ENCODE measurements at places on chromosomes 5 and 9.

DNA sequence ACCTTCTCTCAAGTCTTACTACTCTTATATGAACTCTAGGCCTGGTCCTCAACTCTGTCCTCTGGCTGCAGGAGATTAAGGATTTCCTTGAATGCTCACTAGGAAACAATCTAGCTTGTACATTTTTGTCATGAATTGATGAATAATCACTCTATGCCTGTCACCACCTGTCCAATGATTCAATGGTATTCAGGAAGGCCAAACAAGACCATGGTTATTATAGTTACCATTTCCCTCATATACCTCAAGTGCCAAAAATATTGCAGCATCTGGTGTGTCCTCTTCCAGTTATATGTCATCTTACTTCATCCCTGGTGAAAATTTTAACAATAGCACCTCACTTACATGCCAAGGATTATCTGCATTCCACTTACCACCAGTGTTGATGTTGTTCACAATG, 179.0 kb upstream of the MOCS2 start:
- DNase-seq = no peak

DNA sequence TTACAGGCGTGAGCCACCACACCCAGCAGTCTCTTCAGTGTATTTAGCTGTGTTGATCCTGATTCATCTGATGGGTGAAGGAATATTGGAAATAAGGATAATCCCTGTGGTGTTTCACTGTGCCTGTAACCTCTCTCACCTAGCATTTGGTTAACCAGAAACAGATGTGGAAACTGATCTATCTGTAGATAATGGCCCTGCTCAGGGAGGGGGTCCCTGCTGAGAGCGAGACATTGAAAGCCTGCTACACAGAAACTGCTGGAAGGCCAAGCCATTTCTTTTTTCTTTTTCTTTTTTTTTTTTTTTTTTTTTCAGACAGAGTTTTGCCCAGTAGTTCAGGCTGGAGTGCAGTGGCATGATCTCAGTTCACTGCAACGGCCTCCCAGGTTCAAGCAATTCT, 28.4 kb downstream of the QRFP start:
- no peak for DNase-seq

- DNase-seq = no peak
Observed at GRCh38 chr9:120889606-120890271, 12.8 kb upstream of the PHF19 start.

GRCh38 chr5:112958093-112959088, 18.2 kb upstream of the DCP2 start:
- DNase-seq = peak; percentile 83

DNA sequence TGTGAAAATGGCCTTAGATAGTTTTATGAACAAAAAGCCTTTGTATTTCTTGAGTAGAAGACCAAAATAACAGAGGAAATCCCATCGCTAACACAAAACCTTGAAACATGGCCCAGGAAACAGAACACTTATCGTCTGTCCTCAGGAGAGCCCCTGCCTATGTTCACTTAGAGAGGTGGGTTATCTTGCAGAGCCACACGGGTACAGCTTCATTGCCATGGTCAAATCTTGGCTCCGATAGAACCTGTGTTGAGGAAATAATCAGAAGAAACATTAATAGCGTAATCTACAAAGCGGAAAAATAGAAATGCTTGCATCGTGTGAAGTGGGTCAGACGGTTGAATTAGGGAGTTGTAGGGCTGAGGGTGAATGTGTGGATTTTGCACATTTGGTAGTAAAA, 216.1 kb downstream of the MAST4 start:
- no peak for DNase-seq

GRCh38 chr5:16733331-16734006, 116.7 kb upstream of the RETREG1 start:
- DNase-seq = no peak

Data from COLO829 (cell line).